ENCODE measurements at places on chromosomes 3 and 15.

DNA sequence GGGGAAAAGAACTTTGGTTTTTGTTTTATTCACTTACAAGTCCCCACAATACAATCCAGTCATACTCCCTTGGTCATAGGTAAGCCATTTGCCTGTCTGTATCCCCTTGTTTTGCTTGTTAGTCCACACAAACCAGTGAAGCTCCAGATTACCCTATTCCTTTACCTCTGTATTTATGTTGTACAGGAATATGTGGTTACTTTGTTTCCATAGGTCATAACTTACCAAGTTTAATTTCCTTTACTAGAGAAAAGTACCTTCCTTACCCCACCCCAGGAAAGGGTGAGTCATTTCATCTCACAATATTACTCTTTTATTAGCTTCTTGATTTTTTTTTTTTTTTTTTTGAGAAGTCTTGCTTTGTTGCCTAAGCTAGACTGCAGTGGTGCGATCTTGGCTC lies 113.4 kb upstream of the LRRFIP2 start:
- DNase-seq = no peak

DNA sequence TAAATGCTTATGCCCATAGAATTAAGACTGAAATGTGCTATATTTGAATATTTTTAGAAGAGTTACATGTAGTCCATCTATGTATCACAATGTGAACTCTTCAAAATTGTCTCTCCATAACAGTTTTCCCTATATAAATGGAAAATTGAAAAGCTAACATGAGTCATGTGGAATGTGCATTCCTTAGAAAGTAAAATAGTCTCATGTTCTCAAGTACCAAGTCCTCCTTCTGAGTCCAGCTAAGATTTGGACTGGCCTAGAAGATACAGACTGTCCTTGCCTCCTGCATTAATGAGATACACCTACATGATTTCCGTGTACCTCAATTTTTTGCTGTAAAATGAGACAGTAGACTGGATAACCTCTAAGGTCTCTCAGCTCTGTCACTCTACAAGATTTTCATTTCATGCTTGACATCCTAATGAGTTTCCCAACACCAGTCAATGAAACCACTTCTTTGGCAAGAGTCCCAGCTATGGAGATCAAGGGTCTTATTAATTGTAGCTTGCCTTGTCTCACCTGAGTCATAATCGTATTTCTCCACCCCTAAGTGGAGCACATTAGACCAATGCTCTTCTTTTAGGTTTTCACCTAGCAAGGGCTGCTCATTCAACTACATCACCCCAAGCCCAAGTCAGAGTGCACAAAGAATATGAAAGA lies 350.6 kb upstream of the IL12A start:
- no peak for DNase-seq

- no peak for DNase-seq
These were observed 60.8 kb downstream of the ITGA11 start for GRCh38 chr15:68371160-68371559.

DNA sequence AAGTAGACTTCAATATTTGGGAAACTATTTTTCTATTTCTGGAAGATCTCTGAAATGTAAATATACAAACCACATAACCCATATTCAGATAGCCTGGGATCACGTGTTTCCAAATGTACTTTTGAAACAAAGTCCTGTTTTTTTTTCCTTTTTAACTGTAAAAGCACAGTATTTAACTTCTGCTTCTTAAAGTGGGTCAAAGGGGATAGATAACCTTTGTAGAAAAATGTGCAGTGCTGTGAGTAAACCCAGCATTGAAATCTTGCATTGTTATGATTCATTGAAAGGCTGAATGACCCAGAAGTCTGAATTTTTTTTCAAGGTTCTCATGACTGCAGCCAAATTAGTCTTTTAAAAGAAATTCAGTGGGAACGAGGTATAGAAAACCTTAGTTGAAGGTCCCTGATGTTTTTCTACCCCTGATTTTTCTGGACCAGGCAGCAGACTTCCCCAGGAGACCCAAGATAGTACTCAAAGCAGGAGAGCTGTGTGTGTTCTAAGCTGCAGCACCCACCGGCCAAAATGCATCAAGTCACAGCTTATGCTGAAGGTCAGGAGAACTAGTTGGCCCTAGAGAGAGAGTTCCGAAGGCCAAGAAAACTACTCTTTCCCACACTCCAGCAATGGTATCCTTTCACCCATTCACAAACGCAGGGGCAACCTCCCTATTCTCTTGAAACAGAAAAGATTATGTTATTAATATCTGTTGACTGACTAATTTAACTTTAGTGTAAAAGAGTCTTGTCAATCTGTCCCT lies 43.6 kb upstream of the APH1B start:
- DNase-seq = no peak

DNA sequence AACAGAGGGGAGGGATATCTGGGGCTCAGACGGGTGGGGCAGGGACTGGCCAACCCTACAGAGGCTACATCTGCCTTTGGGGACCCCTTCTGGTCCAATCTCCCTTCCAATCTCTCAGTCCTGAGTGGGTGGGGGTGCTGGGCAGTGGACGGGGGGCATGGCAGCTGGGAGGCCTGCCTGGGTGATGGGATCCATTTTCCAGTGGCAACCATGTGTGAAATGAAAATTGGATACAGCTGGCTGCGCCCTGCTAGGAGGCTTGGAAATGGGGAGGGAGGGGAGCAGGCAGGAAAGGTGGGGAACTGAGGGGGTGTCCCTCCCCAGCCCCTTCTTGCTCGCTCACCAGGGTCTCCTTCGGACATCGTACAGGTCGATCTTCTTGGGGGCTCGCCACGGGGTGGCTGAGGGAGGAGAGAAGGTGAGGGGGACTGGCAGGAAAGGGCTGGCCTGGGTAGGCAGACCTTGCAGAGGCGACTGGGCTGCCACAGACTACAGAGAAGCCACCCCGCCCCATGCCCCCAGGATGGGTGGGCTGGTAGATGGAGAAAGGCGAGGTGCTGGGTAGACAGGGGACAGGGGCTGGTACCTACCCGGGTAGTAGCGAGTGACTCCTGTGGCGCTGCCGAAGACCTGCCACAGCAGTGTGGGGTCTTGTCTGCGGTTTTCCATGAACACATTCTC lies 21.2 kb upstream of the TMEM115 start:
- no peak for DNase-seq

DNA sequence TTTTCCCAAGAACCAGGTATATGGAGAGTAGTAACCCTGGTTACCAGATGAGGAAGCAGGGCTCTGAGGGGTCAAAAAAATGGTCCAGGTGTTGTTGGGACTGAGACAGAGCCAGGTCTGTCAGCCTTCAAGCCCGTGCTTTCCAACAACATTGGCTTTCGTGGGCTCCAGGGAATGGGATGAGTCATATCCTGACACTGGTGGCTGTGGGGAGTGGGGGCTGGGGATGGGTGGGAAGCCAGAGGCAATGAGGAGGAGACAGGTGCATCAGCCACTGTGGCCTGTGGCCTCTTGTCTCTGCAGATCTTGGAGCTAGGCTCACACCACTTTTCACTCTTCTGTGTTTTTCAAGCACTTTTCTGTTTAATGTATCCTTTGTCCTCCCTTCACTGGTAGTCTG lies 38.2 kb downstream of the CORO2B start:
- DNase-seq = no peak

GRCh38 chr3:126340596-126340942 lies 16.6 kb downstream of the KLF15 start:
- no peak for DNase-seq

DNA sequence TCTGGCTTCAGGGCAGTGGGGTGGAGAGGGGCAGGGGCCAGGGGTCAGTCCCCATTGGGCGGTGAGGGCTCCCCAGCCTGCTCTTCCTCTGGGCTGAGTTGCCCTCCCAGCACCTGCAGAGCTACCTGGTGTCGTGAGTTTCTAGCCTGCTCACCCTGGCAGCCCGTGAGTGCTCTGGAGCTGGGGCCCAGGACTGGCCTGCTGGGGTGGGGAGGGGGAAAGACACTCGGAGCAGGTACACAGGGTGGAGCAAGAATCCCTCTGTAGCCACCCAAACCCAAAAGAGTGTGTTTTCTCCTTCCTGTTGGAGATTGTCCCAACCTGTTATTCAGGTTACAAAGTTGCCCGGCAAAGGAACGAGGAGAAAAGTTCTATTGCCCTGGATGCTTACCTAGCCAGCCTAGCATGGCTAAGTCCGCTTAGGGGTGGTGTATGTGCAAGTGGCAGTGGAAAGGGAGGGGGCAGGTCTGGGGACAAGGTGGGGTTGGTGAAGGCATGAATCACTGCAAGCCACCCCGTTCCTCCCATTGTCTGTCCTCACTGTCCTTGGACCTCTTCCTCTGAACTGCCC lies 8.9 kb downstream of the FAM3D start:
- no peak for DNase-seq

DNA sequence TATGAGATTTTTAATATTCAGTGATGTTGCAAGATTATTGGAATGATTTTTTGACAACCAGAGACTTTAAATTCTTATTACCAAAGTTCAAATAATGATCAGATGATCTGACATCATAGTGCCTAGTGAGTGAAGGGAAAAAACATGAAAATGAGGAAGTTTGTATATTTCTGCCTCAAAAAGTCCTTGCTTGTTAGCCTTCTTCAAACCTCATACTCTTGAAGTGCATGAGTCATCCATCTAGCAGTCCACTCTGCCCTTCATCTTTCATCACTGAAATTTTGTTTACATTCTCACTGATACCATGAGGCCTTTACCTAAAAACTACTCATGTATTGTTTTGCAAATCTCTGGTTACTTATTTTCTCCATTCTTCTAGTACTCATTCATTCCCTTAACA lies 23.9 kb upstream of the OR5H6 start:
- no peak for DNase-seq

- no peak for DNase-seq
These were observed 6.4 kb upstream of the ADAM10 start for GRCh38 chr15:58755956-58756355.

DNA sequence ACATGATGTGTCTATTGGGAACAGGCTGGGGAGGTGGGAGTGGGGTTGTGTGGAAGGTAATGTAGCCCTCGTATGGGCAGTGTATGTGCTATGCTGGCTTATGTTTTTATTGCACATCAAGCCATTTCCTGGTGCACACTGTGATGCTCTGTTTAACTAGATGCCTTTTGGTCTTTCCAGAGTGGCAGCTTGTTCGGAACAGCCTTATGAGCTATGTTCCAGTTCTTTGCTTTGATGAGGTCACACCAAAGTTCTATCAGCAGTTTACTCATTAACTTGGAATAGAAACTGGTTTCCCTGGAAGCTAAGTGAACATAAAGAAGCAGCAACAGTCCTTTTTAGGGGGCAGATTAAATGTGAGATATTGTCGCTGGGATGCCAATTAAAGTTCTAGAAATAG lies 133.9 kb downstream of the DIPK2A start:
- no peak for DNase-seq

GRCh38 chr15:46872981-46873330 lies 844.3 kb upstream of the SEMA6D start:
- no peak for DNase-seq

GRCh38 chr15:77475001-77475400 lies 54.3 kb downstream of the HMG20A start:
- DNase-seq = no peak

- no peak for DNase-seq
These were observed 908 bp downstream of the CCNB2 start for GRCh38 chr15:59105854-59106253.

GRCh38 chr3:6542795-6543194 lies 318.1 kb upstream of the GRM7 start:
- DNase-seq = peak; percentile 92

GRCh38 chr3:69250014-69250413 lies 127.6 kb upstream of the LMOD3 start:
- no peak for DNase-seq

DNA sequence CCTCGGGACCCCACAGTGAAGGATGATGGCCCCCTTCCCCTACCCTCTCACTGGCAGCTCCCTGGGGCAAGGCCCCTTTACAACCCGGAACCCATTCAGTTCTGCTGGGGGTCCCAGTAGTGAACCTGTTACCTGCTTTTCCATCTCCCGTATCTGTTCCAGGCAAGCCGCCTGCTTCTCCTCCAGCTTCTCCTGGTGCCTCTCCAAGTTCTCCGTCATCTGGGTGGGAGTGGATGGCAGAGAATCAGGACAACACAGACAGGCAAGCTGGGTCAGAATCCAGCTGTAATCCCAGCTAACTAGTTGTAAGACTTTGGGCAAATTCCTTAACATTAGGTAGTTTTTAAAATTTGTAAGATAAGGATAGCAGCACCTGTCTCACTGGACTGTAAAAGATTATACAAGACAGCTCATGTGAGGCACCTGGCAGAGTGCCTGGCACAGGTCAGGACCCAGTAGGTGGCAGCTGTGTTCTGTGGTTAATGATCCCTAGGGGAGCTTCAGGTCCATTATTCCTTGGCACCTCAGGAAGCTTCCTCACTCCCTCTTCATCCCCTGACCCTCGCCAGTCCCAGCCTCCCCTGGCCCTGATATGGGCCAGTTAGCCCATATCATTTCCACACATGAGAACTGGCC lies 6.4 kb upstream of the ANKRD63 start:
- DNase-seq = no peak

GRCh38 chr3:19811689-19812088 lies 122.3 kb downstream of the EFHB start:
- DNase-seq = no peak

- DNase-seq = no peak
These were observed 386.8 kb downstream of the TBC1D5 start for GRCh38 chr3:17355591-17355990.

GRCh38 chr15:82081914-82082762 lies 36.3 kb upstream of the MEX3B start:
- DNase-seq = no peak

- no peak for DNase-seq
These were observed 123.3 kb upstream of the CHL1 start for GRCh38 chr3:73271-73670.

DNA sequence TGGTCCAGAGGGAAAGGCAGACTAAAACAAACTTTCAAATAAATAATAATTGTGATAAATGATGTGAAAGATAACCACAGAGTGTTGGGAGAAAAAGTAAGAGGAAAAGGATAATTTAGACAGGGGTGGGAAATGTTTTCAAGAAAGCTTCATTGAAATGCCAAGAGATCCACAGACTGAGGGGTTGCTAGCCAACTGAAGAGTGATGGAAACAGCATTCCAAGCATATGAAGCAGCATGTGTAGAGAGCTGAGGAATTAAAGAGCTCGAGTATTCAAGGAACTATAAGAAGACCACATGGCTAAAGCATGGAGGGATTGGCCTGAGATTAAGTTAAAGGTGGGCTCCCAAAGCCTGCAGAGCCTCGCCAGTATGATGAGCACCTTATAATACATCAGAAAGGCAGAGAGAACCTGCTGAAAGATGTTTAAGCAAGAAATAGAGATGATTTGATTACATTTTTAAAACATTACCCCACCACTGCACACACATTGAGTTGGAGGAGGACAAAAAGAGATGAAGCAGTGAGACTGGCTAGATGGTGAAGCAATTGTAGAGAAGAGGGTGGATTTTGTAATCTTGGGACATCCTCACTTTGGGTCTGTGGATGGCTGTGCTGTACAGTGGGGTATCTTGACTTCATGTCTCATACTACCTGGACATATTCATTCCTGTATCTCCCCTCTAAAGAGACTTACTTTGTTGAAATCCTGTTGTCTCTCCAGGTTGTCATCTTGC lies 100.8 kb downstream of the STAC start:
- DNase-seq = no peak

GRCh38 chr15:51049081-51049480 lies 45.6 kb downstream of the TNFAIP8L3 start:
- no peak for DNase-seq

- DNase-seq = no peak
These were observed 199.5 kb downstream of the LPP start for GRCh38 chr3:188353426-188353825.
